T-helper 17 cell (primary cell): ENCODE measurements at places on chromosomes 3 and 15.

GRCh38 chr15:95132774-95133173 is 901.4 kb downstream of the MCTP2 start:
- DNase-seq, result no peak

DNA sequence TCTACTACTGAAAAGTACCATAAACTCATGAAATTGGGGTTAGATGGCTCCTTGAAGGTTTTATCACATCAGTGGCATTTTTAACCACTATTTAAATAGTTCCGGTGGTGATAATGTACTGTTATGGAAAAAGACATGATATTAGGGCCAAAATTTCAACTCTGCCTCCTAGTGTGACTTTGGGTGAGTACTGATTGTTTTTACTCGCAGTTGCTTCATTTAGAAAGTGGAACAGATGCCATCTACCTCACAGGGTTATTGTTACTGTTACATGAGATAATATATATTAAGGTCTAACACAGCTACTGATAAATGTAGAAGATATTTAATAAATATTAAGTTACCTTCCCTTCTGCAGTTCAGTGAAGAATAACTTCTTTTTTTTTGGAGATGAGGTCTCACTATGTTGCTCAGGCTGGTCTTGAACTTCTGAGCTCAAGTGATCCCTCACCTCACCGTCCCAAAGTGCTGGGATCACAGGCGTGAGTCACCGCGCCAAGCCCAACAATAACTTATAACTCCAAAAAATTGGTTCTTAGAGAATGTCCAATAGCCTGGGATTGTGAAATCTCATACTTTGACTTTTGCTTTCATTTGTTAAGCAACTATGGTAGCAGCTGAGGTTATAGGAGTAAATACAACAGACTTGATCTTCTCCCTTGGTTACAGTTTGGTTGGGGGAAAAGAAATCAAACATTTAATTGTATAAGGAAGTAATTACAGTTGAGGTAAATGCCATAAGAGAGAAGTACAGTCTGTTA is 48.3 kb downstream of the MEF2A start:
- no peak for DNase-seq

DNA sequence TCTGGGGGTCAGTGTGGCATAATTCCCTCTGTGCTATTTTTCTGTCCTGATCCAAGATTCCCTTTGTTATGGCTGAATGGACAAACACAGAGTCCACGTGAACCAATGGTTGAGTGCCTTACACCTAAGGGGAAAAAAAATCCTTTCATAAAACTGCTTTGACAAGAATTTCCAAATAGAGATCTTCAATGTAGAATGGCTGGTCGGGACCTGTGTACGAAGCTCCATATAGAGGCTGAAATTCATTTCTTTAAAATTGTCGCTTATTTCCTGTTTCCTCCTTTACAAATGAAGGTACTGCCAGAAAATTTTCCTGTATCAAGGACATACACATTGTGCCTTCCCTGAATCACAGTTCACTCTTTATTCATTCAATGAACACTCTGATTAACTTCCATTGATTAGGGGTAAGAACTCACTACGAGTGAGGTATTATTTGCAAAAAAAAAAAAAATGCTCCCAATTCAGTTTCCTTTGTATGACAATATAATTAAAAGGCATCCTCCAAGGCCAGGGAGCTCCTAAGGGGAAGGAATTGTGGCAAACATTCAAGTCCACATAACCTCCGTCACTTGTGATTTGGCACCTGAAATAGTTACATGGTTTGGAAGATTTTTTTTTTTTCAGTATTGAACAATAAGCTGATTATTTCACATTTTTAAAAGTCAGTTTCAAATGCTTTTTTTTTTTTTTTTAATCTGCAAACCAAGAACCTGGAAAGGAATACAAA is 293.8 kb downstream of the MEX3B start:
- no peak for DNase-seq

DNA sequence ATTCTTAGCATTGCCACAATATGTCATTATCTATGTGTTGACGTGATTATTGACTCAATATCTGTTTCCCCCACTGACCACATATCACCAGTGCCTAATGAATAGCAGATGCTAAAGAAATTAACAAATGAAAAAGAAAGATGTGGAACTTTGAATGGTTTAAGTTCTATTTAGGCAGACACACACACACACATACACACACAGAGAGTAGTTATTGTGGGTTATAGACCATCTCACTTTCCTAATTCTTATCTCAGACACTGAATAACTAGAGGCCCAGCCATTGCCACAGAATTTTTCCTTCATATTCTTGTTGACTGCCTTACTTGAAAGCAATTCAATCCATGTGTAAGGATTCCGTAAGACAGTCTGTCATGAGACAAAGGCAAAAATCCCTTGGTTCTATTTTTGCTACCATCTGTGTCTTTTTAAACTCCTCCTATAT is 61.9 kb upstream of the PHLDB2 start:
- no peak for DNase-seq

GRCh38 chr3:103112273-103112672 is 677.5 kb downstream of the ZPLD1 start:
- no peak for DNase-seq

- no peak for DNase-seq
Measured at GRCh38 chr3:122343654-122344053, 18.6 kb downstream of the CSTA start.

DNA sequence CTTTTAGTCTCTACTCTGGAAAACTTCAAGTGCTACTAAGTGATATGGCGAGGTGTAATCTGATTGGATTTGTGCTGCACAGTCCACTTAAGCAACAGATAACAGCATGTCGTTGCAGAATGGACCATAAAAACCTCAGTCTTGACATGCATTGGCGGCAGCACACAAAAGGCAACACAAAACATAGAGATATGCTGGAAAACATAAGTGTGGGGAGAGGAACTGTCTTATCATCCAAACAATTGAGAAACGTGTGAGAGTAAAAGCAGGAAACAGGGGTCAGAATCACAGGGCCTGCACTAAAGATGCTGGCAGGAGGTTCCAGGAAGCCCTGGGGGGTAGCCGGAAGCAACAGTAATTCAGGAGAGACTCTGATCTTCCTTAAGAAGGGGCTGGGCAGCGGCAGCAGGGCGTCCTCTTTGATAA is 82.1 kb downstream of the CGNL1 start:
- no peak for DNase-seq

- DNase-seq, result no peak
Measured at GRCh38 chr15:85752491-85752961, 42.2 kb downstream of the KLHL25 start.

GRCh38 chr3:176867681-176868663 is 329.3 kb downstream of the TBL1XR1 start:
- no peak for DNase-seq

- DNase-seq, result no peak
Measured at GRCh38 chr3:69764121-69764741, 25.0 kb downstream of the MITF start.

DNA sequence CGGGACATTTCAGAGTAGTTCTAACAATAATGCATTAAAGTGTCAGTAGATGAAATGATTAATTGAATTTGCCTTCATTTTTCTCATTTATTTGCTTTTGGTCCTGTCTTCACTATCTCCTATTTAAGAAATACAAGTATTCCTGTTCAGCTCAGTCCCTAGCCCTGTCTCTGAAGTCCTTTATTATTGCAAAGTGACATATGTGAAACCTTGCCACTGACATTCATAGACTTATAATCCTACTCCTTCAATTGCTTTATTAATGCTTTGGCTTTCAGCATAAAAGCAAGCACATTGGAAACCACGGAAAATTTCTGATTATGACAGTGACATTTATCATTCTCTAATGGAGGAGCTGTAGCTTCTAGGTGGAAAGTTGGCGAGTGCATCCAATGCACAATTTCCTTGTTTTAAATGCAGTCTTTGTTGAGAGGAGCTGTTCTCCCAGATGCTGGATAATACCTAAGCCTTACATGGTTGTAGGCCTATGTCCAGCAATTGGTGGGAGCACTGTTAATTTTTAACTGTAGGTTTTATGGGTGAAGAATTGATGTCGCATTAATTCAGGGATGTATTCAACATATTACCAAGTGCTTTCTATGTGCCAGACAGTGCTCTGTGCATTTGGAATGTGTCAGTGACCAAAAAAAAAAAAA is 337.8 kb downstream of the FEZF2 start:
- DNase-seq, result no peak

GRCh38 chr15:43441316-43441715 is 51.6 kb downstream of the TP53BP1 start:
- DNase-seq, result no peak

DNA sequence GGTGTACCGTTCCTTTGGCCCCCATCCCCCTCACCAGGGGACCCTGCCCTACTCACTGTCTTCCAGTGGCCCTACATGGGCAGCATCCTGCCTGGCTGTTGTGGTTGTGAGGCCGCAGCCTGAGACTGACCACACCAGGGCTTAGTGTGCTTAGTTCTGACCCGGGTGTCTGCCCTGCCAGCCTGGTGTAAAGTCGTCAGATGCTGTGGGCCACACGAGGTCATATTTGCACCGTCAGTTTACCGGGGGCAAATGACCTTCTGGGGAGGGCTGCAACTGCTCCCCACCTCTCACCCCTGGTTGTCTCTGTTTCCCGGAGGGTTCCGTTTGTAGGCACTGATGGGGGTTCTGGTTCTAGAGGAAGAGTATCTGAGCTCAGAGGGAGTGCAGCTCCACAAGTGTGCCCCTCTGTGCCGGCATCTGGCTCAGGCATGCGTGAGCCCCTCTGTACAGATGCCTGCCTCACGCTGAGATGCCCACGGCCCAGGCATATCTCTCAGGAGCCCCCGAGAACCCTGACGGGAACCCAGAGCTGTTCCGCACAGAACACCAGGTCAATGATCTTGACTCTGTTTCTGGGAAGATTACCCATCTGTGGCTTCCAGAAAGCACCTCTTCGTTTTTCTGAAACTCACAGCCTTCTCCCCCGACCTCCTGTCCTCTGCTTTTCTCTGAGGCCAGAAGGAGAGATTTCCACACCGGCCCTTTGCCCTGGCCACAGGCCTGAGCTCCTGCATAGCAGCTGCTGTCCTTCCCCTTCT is 19.2 kb downstream of the KLF13 start:
- no peak for DNase-seq

GRCh38 chr15:91946581-91947292 is 93.2 kb downstream of the SLCO3A1 start:
- no peak for DNase-seq

- DNase-seq, result no peak
Measured at GRCh38 chr3:18835021-18835420, 313.3 kb upstream of the KCNH8 start.

DNA sequence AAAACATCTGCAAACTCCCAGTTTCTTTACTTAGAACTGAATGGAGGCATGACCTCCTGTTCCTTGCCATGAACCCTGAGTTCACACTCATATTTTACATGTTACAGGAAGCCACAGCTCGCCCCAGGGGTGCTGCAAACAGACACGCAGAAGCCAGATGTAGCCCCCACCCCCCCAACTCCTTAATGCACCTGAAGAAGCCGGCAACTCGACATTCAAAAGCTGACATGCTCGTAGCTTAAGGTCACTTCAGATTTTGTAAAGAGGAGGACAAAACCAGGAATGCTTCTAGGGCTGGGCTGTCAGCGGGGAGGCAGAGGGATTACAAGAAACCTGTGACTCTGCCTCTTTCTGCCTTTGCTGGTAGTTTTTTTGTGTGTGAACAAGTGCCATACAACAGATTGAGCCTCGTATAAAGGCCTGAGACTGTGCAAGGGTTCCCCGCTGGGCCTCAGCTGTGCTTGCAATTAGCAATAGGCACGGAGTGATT is 42.0 kb upstream of the FEZF2 start:
- DNase-seq, result no peak

DNA sequence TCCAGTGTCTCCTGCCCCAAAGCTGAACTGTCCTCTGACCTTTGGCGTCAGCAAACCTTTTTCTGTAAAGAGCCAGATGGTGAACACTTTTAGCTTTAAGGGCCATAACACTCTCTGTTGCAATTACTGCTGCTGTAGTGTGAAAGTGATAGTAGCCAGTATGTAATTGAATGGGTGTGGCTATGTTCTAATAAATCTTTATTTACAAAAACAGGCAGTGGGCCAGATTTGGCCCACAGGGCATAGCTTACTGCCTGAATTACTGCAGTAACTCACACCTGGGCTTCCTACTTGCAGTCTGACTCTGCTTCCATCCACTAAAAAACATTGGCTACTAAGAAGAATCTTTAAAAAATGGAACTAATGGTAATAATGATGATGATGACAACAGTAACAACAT is 68.0 kb upstream of the SLC6A11 start:
- no peak for DNase-seq

- no peak for DNase-seq
Measured at GRCh38 chr3:104437131-104437750, 929.5 kb upstream of the ALCAM start.

DNA sequence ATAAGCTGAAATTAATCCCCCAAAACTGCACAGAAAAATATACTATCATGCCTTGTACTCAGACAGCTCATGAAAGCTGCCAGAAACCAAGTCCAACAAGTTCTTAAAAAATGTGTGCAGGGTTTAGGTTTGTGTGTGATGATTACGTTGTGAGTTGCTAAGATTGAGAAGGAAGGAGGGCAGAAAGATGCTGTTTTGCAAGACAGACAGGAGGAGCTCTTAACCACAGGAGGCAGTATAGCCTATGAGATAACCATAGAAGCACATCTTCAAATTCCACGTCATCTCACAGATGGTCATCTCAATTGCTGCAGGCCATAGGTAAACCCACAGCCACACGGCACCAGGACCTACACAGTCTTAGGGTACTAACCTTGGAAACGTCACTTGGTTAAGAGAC is 191.9 kb downstream of the STT3B start:
- no peak for DNase-seq

- DNase-seq, result no peak
Measured at GRCh38 chr3:101995371-101996046, 146.2 kb downstream of the NFKBIZ start.

DNA sequence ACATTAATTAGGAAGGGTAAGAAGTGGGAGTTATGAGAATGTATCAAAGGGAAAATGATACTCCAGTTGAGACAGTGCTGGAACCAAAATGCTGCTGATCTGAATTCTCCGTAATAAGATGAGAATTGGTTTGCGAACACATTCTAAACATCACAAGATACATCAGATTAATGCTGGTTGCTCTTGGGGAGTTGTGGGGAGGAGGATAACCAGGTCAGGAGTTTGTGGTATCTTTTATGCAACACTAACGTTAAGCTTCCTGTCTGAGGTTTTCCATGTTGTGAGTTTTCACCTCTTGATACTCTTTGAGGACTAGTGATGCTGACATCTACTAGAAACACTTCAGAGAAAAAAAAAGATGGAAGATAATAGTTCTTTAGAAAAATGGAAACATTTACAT is 47.2 kb downstream of the PPARG start:
- no peak for DNase-seq

GRCh38 chr15:76139368-76140073 is 79.7 kb downstream of the TMEM266 start:
- peak; percentile 33 for DNase-seq
